KBM-7 (cell line): ENCODE measurements at places on chromosomes 7 and 10.

DNA sequence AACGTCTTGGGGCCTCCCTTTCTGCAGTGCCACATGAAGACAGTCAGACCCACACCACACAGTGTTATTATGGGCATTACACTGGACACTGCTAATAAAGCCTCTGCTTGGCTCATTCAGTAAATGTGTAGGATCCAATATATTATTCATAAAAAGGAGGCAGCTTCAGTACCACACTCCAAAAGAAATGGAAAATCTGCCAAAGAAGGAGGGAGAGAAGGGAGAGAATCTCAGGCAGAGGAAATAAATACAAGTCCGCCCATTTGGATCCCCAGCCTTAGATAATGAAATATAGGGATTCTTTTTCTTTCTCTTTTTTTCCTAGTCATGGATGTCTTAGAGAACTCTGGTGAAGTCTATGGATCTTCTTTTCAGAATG lies 162.2 kb downstream of the ELMO1 start:
- no peak for DNase-seq

DNA sequence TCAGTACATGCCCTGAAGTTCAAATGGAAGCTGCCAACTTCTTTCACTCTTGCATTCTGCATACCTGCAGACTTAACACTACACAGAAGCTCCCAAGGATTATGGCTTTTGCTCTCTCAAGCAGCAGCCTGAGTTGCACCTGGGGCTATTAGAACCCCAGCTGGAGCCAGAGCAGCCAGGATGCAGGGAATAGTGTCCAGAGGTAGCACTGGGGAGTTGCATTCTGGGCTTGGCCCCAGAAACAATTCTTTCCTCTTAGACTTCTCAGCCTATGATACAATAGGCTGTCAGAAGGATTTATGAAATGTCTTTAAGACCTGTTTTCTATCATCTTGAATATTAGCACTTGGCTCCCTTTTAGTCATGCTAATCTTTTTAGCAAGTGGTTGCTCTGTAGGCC lies 886.7 kb upstream of the GHITM start:
- DNase-seq = no peak

DNA sequence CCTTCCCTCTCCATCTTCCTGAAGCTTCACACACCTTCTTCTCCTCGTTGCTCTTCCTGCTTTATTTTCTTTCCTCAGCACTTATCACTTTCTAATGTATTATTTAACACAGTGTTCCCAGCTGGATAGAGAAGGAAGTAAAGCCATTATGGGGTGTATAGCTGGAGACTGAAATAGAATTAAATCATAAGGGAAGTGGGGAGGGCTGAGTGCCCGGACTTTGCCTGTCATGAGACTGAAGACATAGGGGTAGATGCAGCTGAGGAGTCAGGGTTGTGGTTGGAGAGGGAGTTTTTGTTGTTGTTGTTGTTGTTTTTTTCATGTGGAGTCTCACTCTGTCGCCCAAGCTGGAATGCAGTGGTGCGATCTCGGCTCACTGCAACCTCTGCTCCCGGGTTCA lies 65.3 kb downstream of the GALNT11 start:
- DNase-seq = no peak

DNA sequence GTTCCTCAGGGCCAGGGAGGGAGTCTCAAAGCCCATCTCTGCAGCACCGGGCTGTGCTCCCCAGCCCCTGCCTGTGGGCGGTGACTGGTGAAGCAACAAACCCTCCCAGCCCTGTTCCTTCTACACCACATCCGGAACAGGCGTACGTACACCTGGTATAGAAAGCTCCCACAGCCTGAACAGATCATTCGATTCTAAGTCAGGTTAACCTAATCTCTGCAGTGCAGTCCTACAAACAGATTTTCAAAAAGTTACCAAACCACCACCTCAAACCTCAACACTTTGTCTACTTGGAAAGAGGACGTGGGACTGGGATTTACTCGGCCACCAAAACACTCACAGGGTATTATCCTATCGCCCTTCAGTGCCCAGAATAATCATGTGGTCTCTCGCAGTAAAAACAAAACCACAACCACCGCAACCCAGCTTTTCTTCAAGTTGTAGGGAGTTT lies 238.4 kb downstream of the DIP2C start:
- peak; percentile 81 for DNase-seq

GRCh38 chr10:84521468-84521867 lies 193.1 kb downstream of the CCSER2 start:
- no peak for DNase-seq
